Neural crest cell (in vitro differentiated cells): ENCODE measurements at places on chromosomes 16 and 17.

- no peak overlapping the region for H3K4me3 ChIP-seq
- H3K27me3 ChIP-seq, result no peaks in the 10 kb centered on the region
- H3K27ac ChIP-seq, result no peak overlapping the region
- no peaks in the 10 kb centered on the region for H3K36me3 ChIP-seq
- peaks cover 8% of the 10 kb centered on the region for H3K4me1 ChIP-seq
These were observed 10.4 kb downstream of the CARD14 start for GRCh38 chr17:80180192-80180591.

GRCh38 chr17:12358477-12358876, 307.2 kb upstream of the MYOCD start:
- no peak overlapping the region for H3K27ac ChIP-seq
- no peak for DNase-seq
- no peaks in the 10 kb centered on the region for H3K27me3 ChIP-seq
- no peak overlapping the region for H3K4me3 ChIP-seq
- H3K36me3 ChIP-seq, result no peaks in the 10 kb centered on the region
- H3K4me1 ChIP-seq, result peaks cover 10% of the 10 kb centered on the region

DNA sequence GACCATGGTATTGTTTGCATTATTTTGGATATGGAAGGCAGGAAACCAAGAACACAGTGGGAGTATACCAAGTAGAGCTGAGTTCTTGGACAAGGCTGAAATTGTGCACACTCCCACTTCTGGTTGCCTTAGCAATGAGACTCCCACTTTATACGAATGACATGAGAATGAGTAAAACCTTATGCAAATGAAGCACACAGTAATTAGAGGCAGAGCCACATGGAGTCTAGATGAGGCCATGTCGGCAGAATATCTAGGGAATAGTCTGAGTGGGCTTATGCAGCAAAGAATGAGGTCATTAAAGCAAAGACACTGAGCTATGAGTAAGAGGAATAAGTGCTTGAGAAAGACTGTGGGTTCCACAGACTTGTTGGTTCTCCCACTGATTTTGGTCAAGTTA, 178.7 kb downstream of the GRIN2A start:
- DNase-seq, result no peak
- H3K27ac ChIP-seq, result no peak overlapping the region

GRCh38 chr17:71071837-71072236, 902.5 kb downstream of the KCNJ2 start:
- H3K36me3 ChIP-seq, result no peaks in the 10 kb centered on the region
- DNase-seq, result no peak
- H3K4me1 ChIP-seq, result no peaks in the 10 kb centered on the region
- no peak overlapping the region for H3K4me3 ChIP-seq
- H3K27ac ChIP-seq, result no peak overlapping the region
- H3K27me3 ChIP-seq, result no peaks in the 10 kb centered on the region

DNA sequence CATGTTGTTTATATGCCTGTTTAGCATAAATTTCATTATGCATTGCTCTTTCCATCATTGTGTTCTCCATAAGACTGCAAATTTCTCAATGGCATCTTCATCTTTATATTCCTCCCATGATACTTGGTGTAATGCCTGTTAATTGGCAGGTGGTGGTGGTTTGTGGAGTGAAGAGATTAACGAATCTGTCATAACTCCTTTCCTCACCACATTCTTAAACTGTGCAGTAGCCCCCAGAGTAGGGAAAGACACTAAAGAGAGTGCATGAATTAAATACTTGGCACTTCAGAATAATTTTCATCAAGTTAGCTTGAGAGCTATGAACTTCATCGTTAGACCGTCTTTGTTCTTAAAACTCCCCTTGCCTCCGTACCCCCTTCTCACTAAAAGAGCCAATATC, 329.7 kb downstream of the HS3ST3B1 start:
- DNase-seq, result no peak
- no peak overlapping the region for H3K4me3 ChIP-seq
- no peaks in the 10 kb centered on the region for H3K36me3 ChIP-seq
- no peaks in the 10 kb centered on the region for H3K27me3 ChIP-seq

GRCh38 chr16:87780385-87780989, 14.7 kb upstream of the KLHDC4 start:
- H3K36me3 ChIP-seq, result no peaks in the 10 kb centered on the region
- peak overlapping the region; percentile 43 for H3K27ac ChIP-seq
- no peak for DNase-seq
- no peak overlapping the region for H3K4me3 ChIP-seq
- H3K4me1 ChIP-seq, result peaks cover 20% of the 10 kb centered on the region

- H3K4me1 ChIP-seq, result no peaks in the 10 kb centered on the region
- H3K27ac ChIP-seq, result no peak overlapping the region
- H3K36me3 ChIP-seq, result peaks cover 25% of the 10 kb centered on the region
- H3K4me3 ChIP-seq, result no peak overlapping the region
- no peaks in the 10 kb centered on the region for H3K27me3 ChIP-seq
- no peak for DNase-seq
These were observed 40.6 kb upstream of the ARL6IP1 start for GRCh38 chr16:18841833-18842525.

- H3K4me1 ChIP-seq, result peaks cover 31% of the 10 kb centered on the region
- H3K27me3 ChIP-seq, result peaks cover 47% of the 10 kb centered on the region
- no peak for DNase-seq
- no peaks in the 10 kb centered on the region for H3K36me3 ChIP-seq
- no peak overlapping the region for H3K27ac ChIP-seq
These were observed 187.2 kb downstream of the NTN1 start for GRCh38 chr17:9208381-9209105.

DNA sequence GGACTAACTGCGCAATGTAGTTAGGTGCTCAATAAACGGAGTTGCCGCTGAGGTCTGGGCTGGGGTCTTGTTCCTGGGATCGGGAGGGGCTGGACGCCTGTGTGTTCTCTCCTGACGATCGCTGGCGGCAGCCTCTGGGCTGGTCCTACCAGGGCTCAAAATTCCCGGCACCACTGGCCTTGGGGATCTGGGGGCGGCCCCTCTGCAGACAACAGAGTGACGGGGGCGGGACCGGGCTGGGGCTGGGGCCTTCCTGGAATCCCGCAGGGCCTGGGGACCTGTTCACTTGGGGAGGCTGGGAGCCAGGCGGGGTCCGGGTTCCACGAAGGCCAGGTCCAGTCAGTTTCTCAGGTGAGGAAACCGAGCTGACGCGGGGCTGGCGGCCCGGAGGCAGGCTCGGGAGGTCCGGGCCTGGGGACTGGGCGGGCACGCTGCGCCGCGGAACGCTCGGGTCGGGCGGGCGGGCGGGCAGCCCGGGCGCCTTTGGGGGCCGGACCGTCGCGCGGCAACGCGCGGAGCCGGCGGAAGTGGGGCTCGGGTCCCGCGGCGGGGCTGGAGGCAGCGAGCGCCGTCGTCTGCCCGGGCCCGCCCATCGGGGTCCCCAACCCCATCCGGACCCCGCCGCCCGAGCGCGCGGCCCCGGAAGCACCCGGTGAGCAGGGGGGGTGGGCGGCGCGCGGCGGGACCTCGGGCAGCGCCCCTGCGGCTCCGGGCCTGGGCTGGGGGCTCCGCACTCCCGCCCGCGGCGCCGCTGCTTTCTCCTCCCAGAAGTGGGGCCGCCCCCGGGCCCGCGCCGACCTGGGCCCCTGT, at the start of gene PIGQ:
TSS of gene PIGQ (plus strand) at position 524 of the 810 bp plus-strand sequence. CDS start 4,107 bp downstream, outside the sequence.
- H3K4me1 ChIP-seq, result peaks cover 29% of the 10 kb centered on the region
- H3K27me3 ChIP-seq, result peaks cover 2% of the 10 kb centered on the region

DNA sequence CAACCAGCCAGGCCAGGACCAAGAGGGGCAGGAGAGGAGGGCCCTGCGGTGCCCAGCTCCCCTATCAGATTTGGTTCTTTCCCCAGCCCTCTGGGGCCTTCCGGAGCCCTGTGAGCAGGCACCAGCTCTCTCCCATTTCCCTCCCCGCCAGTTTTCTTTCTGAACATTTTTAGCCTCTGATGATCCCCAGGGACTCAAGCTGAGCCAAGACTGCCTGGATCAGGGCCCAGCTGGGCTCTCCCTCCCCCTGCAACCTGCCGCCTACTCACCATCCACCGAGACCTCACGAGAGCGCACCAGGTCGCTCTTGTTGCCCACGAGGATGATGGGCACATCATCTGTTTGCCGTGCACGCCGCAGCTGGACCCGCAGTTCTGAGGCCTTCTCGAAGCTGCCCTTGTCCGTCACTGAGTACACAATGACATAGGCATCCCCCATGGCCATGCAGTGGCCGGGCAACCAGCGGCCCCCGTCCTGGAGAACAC, 2.0 kb downstream of the RRAD start:
- H3K36me3 ChIP-seq, result no peaks in the 10 kb centered on the region
- DNase-seq, result no peak
- H3K4me3 ChIP-seq, result no peak overlapping the region
- peak overlapping the region; percentile 19 for H3K27ac ChIP-seq
- H3K4me1 ChIP-seq, result peaks cover 7% of the 10 kb centered on the region

DNA sequence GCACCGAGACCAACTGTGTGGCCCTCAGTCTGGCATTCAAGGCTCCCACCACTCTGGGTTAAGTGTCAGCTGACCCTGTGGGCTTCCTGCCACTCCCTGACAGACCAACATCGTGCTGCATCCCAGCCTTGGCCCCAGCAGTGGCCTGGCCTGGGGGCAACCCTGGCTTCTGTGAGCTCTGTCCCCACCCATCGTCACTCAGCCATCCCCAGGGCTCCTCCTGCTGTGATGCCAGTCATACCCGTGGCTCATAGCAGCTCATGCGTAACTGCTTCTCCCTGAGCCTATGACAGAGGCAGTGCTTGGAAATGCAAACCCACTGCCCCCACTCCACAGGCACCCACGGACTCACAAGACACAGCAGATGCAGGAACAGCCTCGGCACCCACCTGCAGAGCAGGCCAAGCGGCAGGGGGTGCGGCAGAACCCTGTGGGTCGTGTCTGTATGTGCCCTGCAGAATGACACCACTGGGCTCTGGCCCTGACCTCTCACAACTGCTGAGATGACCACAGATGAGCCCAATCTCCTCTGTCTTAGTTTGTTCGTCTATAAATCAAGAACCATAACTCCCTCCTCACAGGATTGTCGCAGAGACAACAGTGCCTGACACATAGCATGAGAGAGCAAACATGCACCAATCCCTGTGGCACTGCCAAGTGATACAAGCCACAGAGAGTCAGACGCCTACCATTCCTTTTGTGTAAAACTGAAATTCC, 26.6 kb downstream of the PIEZO1 start:
- no peaks in the 10 kb centered on the region for H3K36me3 ChIP-seq
- no peak for DNase-seq
- H3K4me3 ChIP-seq, result no peak overlapping the region
- H3K27ac ChIP-seq, result no peak overlapping the region
- H3K4me1 ChIP-seq, result peaks cover 19% of the 10 kb centered on the region

DNA sequence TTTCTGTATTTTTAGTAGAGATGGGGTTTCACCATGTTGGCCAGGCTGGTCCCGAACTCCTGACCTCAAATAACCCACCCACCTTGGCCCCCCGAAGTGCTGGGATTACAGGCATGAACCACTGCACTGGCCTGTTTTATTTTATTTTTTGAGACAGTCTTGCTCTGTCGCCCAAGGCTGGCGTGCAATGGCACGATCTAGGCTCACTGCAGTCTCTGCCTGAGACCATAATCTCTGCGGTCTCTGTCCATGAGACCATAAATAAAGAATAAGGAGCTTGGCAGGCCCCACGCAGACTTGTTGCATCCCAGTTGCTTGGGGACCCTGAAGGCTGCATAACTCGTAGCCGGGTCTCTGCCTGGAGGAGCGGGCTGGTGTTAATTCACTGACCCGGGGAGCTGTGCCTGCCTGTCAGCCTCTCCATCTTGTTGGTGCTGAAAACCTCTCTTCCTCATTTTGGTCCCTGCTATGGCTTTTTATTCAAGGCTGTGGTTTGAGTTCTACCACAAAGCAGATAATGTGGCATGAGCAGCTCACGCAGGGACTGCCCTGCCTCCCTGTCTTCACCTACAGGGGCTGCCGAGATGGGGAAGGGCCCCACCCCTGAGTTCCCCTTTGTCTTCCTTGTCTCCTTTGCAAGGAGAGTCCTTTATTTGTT, 82.1 kb downstream of the MSI2 start:
- no peak for DNase-seq
- peak overlapping the region; percentile 3 for H3K4me3 ChIP-seq
- peaks cover 16% of the 10 kb centered on the region for H3K36me3 ChIP-seq
- H3K27me3 ChIP-seq, result no peaks in the 10 kb centered on the region
- peak overlapping the region; percentile 51 for H3K27ac ChIP-seq
- peaks cover 67% of the 10 kb centered on the region for H3K4me1 ChIP-seq

GRCh38 chr16:3637371-3637923, 17.0 kb upstream of the DNASE1 start:
- H3K4me1 ChIP-seq, result peaks cover 26% of the 10 kb centered on the region
- H3K27me3 ChIP-seq, result no peaks in the 10 kb centered on the region
- no peak overlapping the region for H3K4me3 ChIP-seq
- H3K36me3 ChIP-seq, result peaks cover 7% of the 10 kb centered on the region
- DNase-seq, result no peak

GRCh38 chr17:42345396-42346073, 42.7 kb downstream of the STAT3 start:
- DNase-seq, result no peak
- H3K27me3 ChIP-seq, result no peaks in the 10 kb centered on the region
- peaks cover 6% of the 10 kb centered on the region for H3K36me3 ChIP-seq

GRCh38 chr17:76087531-76087930, 8.5 kb downstream of the ZACN start:
- no peaks in the 10 kb centered on the region for H3K4me1 ChIP-seq
- H3K27me3 ChIP-seq, result peaks cover under 1% of the 10 kb centered on the region
- H3K36me3 ChIP-seq, result peaks cover 3% of the 10 kb centered on the region
- DNase-seq, result no peak
